ENCODE measurements at places on chromosomes 13 and 19. TPM values are rescaled to one million over a fixed set of nuclear protein-coding genes. Genes with fewer than 3 reads are reported as not detected.

The LHFPL6 gene
- total RNA-seq, result 54.1 TPM

The BBC3 gene
- total RNA-seq, result 27.0 TPM

The KIR2DL3 gene
- not detected for total RNA-seq

The DCT gene
- total RNA-seq, result 0.12 TPM

The SIGLEC8 gene
- total RNA-seq, result not detected

The COPE gene
- total RNA-seq, result 260 TPM

The DAND5 gene
- total RNA-seq, result not detected

The SCGB2B2 gene
- not detected for total RNA-seq

The ERCC5 gene
- 65.7 TPM for total RNA-seq

Data from uterine smooth muscle cell (primary cell).